ENCODE measurements at places on chromosomes 4 and X.

DNA sequence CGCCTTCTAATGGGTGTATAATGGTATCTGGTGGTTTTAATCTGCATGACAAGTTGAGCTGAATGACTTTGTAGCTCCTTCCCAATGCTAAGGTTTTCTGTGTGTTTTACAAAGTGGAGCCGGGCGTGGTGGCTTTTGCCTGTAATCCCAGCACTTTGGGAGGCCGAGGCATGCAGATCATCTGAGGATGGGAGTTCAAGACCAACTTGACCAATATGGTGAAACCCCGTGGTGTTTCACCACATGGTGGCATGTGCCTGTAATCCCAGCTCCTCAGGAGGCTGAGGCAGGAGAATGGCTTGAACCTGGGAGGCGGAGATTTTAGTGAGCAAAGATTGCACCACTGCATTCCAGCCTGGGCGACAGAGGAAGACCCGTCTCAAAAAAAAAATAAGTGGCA, 28.9 kb downstream of the ARFIP1 start:
- DNase-seq, result no peak

DNA sequence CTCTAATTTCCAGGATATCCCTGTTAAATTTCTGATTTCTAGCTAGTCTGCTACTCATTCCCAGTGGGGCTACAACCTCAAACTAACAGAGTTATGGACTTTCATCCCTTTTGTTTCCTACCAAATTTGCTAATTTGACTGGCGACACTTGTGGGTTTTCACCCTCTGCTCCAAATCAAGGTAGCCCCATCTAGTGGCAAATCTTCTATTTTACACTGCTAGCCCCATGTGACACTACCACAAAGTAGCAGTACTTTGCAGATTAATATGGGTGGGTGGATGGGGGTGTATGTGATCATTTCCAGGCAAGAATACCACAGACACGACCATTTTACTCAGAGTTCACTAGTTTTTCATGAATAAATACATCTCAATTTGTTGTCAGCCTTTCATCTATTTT, 150.3 kb downstream of the MSL3 start:
- DNase-seq, result no peak

DNA sequence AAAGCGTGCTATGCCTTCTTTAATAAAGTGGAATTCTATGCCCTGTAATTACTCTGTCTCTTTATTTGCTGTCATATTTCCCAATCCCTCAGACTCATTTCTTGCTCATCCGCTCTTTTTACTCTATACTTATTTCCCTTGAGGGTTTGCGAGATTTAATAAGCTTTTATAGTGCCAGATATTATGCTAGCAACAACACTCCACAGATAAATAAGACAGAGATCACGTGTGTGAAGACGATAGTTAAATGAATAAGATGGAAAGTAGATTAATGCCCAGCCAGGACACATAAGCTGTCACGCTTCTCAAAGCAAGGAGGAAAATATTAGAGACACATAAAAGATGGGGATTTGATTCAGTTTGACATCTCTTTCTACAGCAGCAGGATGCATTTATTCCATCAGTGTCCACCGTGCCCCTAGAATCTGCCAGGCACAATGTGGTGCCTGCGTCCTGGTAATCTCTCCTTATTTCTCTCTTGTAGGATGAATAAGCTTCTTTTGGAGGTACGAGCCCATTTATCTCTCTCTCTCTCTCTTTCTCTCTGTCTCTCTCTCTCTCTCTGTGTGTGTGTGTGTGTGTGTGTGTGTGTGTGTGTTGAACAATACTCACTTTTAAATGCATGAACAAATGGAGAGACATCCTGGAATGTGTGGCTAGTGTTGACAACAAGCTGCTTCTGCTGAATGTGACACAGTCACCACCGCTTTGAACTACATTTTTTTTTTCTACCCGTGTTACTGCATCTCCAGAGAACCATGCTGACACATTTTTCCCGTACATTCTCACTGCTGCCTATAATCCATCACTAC, 48.2 kb downstream of the TMEM156 start:
- DNase-seq, result no peak

DNA sequence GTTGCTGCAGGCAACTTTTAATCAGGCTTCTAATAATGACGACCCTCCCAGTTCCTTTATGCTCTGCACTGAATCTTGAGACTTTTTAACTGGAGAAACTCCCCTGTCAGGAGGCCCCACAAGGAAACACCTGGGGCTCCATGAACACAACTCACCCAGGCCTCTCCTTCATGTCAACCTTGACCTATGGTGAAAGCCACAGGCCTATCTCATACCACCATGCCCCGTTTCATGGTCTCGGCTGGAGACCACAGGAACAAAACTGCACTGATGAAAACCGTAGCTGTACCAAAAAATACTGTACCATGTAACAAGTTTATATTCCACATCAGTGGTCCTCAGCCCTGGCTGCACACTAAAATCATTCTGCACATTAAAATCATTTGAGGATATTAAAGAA, 57.0 kb downstream of the ZNF827 start:
- no peak for DNase-seq

- DNase-seq, result no peak
Measured at GRCh38 chr4:113437129-113437528, 324.4 kb downstream of the CAMK2D start.

DNA sequence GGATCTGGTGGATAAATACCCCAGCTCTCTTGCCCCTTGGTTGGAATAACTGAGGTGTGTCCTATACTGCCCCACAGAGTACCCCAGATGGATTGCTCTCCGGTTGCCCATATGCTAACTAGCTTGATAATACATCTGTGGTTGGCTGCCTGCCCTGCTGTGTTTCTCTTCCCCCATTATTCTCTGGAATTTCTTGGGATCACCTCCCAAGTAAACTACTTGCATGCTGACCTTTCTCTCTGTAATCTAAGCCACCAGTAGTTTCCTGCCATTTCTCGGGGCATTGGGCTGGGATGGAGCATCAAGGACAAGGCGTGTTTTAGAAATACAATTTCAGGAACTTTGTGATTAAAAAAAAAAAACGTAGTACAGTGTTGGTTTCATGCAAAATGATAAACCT, 25.2 kb downstream of the PPP1R2C start:
- no peak for DNase-seq

GRCh38 chrX:155188786-155189185, 27.5 kb upstream of the VBP1 start:
- peak; percentile 94 for DNase-seq

GRCh38 chr4:88144048-88144447, 14.4 kb downstream of the ABCG2 start:
- DNase-seq, result no peak

- no peak for DNase-seq
Measured at GRCh38 chr4:41512596-41512995, 25.4 kb upstream of the LIMCH1 start.

DNA sequence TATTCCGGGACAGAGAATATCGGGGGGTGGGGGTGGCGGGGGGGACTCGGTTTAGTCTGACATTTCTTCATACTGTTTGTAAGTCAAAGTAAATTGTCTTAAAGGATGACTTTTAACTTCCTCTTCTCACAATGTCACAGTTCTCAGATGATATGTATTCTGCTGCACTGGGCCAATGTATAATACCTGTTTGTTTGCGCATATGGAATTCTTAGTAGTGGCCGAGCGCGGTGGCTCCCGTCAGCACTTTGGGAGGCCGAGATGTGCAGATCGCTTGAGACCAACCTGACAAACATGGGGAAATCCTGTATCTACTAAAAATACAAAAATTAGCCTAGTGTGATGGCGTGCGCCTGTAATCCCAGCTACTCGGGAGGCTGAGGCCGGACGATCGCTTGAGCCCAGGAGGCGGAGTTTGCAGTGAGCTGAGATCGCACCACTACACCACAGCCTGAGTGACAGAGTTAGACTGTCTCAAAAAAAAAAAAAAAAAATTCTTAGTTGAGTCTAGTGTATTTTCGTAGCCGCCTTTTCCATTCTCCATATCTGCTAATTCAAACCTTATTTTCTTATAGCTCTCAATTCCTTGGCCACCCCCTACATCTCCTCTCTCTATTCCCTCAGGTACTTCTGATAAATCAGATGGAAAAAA, 851 bp downstream of the POLR2B start:
- no peak for DNase-seq

DNA sequence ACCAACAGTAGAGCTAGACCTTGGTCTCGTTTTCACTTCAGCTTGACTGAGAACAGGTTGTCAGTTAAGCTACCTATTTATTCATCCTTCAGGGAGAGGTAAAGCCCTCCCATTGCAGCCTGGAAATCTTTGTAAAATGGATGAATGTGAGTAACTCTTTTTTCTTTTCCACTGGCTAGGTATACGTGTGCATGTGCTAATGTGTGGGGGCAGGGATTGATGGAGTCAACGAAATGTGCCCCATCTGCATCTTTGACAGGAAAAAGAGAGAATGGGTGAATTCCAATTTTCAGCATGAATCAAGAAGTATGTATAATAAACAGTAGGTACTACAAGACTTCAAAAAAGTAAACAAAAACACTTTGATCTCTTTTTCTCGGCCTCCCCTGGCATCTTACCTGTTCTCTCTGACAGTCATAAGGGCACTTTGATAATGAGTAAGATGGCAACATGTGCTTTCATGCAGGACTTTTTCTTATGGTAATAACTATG, at the start of gene IL21:
TSS of gene IL21 (minus strand) at position 51 of the 492 bp plus-strand sequence. CDS start 55 bp downstream, outside the sequence.
- no peak for DNase-seq

- no peak for DNase-seq
Measured at GRCh38 chr4:173170182-173170778, 1.7 kb downstream of the GALNT7 start.

- DNase-seq, result no peak
Measured at GRCh38 chr4:43816116-43816515, 632.5 kb downstream of the KCTD8 start.

DNA sequence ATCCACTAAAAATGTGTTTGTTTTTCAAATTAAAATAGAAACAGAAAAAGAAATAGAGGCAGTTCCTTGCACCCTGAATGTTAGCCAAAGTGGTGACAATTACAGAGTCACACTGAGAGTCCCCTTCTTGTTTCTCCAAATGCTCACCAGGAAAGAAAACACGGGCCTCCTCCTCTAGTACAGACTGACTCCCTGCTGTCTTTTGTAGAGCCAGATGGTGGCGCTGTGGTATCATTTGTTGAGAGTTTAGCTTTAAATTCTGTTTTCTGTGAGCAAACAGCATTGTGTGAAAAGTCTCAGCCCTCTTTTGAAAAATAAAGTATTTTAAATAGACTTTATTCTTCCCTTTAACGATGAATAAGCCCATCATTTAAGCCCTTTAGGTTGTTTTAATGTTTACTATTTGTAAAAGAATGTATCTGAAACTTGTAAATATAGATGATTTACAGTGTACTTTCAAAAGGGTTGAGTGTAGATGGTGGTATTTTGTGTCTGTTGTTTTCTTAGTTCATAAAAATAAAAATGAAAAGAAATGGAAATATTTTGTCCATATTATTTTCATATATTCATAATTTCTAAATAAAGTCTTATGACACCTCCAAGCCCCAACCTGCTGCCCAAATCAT, 36.9 kb upstream of the ATOH1 start:
- peak; percentile 2 for DNase-seq

GRCh38 chr4:99403380-99404184, 31.6 kb downstream of the ADH7 start:
- no peak for DNase-seq

- DNase-seq, result no peak
Measured at GRCh38 chrX:136047969-136048368, 62.7 kb downstream of the SLC9A6 start.

GRCh38 chr4:182828360-182829025, 88.7 kb downstream of the DCTD start:
- no peak for DNase-seq

DNA sequence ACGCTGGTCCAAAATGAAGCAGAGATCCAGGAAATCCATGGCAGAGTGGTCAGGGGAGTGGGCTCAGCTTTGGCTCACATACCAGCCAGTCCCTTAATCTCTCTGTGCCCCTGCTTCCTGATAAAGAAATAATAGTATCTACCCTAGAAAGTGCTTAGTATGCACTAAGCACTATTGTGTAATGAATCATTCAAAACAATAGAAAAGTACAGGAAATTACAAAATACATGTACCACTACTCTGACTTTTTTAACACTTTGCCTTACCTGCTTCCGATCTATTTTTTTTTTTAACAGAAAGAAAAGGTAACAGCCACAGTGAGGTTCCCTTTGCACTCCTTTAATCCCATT, 49.9 kb downstream of the TBC1D9 start:
- DNase-seq, result no peak

DNA sequence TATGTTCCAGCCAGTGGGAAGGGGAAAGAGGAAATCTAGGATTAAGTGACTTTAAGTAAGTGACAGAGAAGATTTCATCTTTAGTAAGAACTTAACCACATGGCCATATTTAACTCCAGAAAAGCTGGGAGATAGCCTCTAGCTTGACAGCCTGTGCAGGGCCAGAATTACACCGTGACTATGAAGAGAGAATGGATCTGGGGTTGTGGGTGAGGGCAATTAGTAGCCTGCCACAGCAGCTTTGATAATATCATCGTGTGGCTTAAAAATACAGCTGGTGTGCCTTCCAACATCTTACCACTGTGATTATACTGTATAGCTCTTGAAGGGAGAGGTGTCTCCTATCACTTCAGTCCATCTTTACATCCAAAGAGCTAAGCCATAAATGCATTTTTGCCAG, 57.6 kb upstream of the TBC1D9 start:
- DNase-seq, result no peak

DNA sequence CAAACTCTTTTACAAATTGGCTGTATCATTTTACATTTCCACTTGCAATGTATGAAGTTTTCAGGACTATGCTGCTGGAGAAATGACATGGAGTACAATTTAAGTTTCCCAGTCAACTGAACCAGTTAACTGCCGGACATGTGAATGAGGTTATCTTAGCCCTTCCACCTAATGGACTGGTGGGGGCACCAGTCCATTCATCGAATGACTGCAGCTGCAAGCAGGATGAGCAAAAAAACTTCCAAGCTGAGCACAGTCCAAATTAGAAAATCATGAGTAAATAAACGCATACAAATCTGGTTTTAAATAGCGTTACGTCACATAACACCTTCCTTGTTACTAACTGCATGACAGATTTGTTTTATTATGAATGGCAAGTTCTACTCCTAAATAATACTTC, 1131.5 kb downstream of the PCDH18 start:
- DNase-seq, result no peak

DNA sequence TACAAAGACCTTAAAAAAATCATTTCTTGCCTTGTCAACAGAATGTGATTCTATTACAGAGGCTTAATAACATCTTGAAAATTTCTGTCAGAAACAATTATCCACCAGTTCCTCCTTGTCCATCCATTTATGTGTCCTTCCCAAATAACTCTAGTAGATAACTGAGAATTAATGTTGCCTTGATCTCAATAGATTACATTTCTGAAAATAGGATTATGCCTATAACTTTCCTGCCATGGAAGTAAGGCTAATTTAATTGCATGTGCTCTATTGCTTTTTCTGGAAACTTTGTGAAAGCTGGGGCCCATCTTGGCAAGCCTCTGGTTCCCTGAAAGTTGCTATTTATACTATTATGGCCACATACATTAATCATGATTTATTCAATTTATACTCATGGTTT, 76.2 kb upstream of the UNC5C start:
- DNase-seq, result no peak

DNA sequence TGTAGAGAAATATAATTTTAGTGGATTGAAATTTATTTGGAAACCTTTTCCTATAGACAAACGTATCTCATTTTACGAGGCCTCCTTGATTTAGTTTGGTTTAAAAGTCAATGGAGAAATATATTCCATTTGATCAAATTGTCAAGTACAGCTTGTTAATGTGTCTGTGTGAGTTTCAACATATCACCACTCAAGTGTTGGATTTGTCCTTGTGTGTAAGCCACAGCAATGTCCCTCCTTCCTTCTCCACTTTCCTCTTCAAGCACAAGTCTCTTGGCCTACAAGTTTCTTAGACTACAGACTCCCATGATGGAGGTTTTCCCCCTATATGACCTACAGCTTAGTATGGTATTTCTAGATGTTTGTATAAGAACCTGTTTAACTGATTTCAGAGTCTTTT, 104.7 kb downstream of the SYNPO2 start:
- DNase-seq, result no peak

GRCh38 chr4:53591372-53591892, at the start of gene LNX1:
LNX1 (minus strand) TSS chr4:53591486; CDS start chr4:53574002, 17,484 bp downstream.
- DNase-seq, result no peak
